Mesothelial cell of epicardium (in vitro differentiated cells): ENCODE measurements at places on chromosomes 4 and X. TPM values are rescaled to one million over a fixed set of nuclear protein-coding genes. Genes with fewer than 3 reads are reported as not detected.

CENPE gene
- 13.3 to 15.6 TPM (median 14.2 TPM) in 3 replicates for total RNA-seq

ZNF732 gene
- 1.6 to 2.7 TPM (median 2.0 TPM) in 3 replicates for total RNA-seq

DNA sequence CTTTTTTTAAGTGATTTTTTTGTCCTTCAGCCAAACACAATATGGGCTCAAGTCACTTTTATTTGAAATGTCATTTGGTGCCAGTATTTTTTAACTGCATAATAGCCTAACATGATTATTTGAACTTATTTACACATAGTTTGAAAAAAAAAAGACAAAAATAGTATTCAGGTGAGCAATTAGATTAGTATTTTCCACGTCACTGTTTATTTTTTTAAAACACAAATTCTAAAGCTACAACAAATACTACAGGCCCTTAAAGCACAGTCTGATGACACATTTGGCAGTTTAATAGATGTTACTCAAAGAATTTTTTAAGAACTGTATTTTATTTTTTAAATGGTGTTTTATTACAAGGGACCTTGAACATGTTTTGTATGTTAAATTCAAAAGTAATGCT lies 62.1 kb downstream of the EDNRA start:
- H3K27me3 ChIP-seq, result no peaks in the 10 kb centered on the region
- peaks cover 24% of the 10 kb centered on the region for H3K4me1 ChIP-seq
- H3K27ac ChIP-seq, result peak overlapping the region; percentile 35
- H3K36me3 ChIP-seq, result peaks cover 64% of the 10 kb centered on the region
- no peak overlapping the region for H3K4me3 ChIP-seq

- H3K27me3 ChIP-seq, result no peaks in the 10 kb centered on the region
- DNase-seq, result no peak
- H3K4me3 ChIP-seq, result no peak overlapping the region
- H3K36me3 ChIP-seq, result no peaks in the 10 kb centered on the region
- peaks cover 25% of the 10 kb centered on the region for H3K4me1 ChIP-seq
Measured at GRCh38 chr4:135277068-135277979, 1075.7 kb upstream of the PABPC4L start.

DNA sequence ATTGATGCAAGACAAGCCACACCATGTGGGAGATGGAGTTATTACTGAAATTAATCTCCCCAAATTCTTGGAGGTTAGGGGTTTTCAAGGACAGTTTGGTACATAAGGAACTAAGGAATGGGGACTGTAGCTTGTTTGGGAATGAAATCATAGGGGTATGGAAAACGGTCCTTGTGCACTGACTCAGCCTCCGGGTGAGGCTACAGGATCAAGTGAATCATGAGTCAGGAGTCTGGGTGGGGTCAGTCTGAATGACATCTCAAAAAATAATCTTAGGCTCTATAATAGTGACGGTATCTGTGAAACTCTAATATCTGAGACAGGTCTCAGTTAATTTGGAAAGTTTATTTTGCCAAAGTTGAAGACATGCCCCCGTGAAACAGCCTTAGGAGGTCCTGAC lies 128.5 kb upstream of the CYSLTR1 start:
- H3K4me3 ChIP-seq, result no peak overlapping the region
- H3K36me3 ChIP-seq, result no peaks in the 10 kb centered on the region
- H3K27ac ChIP-seq, result no peak overlapping the region
- H3K27me3 ChIP-seq, result no peaks in the 10 kb centered on the region

DNA sequence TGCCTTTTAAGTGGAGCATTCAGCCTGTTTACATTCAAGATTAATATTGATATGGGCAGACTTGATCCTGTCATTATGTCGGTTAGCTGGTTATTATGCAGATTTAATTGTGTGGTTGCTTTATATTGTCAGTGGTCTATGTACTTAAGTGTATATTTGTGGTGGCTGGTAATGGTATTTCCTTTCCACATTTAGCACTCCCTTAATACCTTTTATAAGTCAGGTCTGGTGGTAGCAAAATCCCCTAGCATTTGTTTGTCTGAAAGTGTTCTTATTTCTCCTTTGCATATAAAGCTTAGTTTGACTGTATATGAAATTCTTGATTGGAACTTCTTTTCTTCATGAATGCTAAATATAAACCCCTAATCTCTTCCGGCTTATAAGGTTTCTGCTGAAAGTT lies 403.7 kb upstream of the EPHA5 start:
- DNase-seq, result no peak
- no peak overlapping the region for H3K4me3 ChIP-seq
- H3K4me1 ChIP-seq, result no peaks in the 10 kb centered on the region
- H3K27ac ChIP-seq, result no peak overlapping the region

- H3K4me3 ChIP-seq, result no peak overlapping the region
- no peak overlapping the region for H3K27ac ChIP-seq
- no peak for DNase-seq
- no peaks in the 10 kb centered on the region for H3K4me1 ChIP-seq
Measured at GRCh38 chr4:9893329-9894108, 112.1 kb downstream of the DRD5 start.

GRCh38 chrX:154750301-154751202 lies at the start of gene GAB3:
TSS of gene GAB3 (minus strand) at chrX:154751077. CDS start at chrX:154751025, 52 bp downstream.
- H3K4me3 ChIP-seq, result peak within 1 kb of the TSS; percentile 9
- H3K27ac ChIP-seq, result no peak within 1 kb of the TSS
- no peaks in the 10 kb centered on the region for H3K4me1 ChIP-seq
- H3K36me3 ChIP-seq, result no peaks in the 10 kb centered on the region
- DNase-seq, result no peak

- no peaks in the 10 kb centered on the region for H3K27me3 ChIP-seq
- H3K4me3 ChIP-seq, result no peak overlapping the region
- DNase-seq, result no peak
- H3K4me1 ChIP-seq, result peaks cover 5% of the 10 kb centered on the region
- H3K27ac ChIP-seq, result no peak overlapping the region
Measured at GRCh38 chr4:73194064-73194463, 64.5 kb downstream of the ANKRD17 start.

DNA sequence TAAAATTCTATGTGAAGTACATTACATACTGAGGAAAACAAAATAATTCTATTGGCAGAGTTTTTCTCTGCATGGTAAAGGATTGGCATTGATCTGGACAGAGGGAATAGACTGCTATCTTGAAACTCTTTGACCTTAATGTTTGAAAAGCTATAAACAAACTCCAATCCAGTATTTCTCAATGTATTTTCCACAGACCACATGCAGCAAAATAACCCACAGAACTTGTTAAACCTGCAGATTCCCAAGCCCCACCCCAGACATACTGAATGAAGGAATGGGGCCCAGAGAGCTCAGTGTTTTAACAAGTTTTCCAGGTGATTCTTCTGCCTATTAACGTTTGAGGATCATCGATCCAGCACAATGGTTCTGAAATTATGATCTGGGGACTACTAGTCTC lies 15.7 kb downstream of the RNF128 start:
- H3K36me3 ChIP-seq, result no peaks in the 10 kb centered on the region
- peaks cover 2% of the 10 kb centered on the region for H3K27me3 ChIP-seq
- DNase-seq, result no peak

DNA sequence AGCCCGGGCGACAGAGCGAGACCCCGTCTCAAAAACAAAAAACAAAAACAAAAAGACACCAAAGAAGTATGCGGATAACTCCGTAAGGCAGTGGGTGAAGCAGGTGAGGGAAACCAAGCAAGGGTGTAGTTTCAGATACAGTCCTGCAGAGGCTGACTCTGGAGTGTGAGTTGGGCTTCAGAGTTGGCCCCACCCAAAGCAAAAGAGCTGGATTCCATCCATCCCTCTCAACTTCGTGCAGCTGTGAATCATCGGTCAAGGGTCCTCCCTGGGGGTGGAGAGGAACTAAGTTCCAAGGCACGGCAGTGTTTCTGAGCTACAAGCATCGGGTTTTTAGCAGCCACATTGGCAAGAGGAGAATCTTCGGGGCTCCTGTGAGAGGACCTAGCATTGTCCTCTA lies 43.9 kb upstream of the FAM9A start:
- no peak for DNase-seq
- H3K36me3 ChIP-seq, result no peaks in the 10 kb centered on the region
- no peak overlapping the region for H3K4me3 ChIP-seq
- H3K4me1 ChIP-seq, result peaks cover 9% of the 10 kb centered on the region
- no peak overlapping the region for H3K27ac ChIP-seq

GRCh38 chrX:136138939-136139338 lies 8.4 kb upstream of the FHL1 start:
- H3K4me3 ChIP-seq, result no peak overlapping the region
- no peaks in the 10 kb centered on the region for H3K4me1 ChIP-seq
- DNase-seq, result no peak
- peaks cover 9% of the 10 kb centered on the region for H3K27me3 ChIP-seq
- no peaks in the 10 kb centered on the region for H3K36me3 ChIP-seq
